ENCODE measurements at places on chromosomes 2 and 18. TPM values are rescaled to one million over a fixed set of nuclear protein-coding genes. Genes with fewer than 3 reads are reported as not detected.

The RUFY4 gene
- not detected for total RNA-seq

The INHBB gene
- not detected for total RNA-seq

The CBLN2 gene
- total RNA-seq = not detected

The MAPRE3 gene
- 6.9 TPM for total RNA-seq

The ERCC3 gene
- 24.3 TPM for total RNA-seq

The ABHD1 gene
- total RNA-seq = not detected

The RFTN2 gene
- total RNA-seq = not detected

The SRD5A2 gene
- total RNA-seq = not detected

The DNAH6 gene
- under 0.01 TPM for total RNA-seq

The SERPINB7 gene
- total RNA-seq = 8.7 TPM

The SP140 gene
- total RNA-seq = not detected

The LTBP1 gene
- total RNA-seq = 72.8 TPM

The PRADC1 gene
- total RNA-seq = 12.0 TPM

The DAW1 gene
- total RNA-seq = 1.4 TPM

The ELOA2 gene
- not detected for total RNA-seq

The RTKN gene
- 117 TPM for total RNA-seq

The CACNB4 gene
- total RNA-seq = 0.08 TPM

The NAGK gene
- 35.9 TPM for total RNA-seq

The TUBA4B gene
- not detected for total RNA-seq

The STON1 gene
- total RNA-seq = 1.2 TPM

The CYBRD1 gene
- 22.3 TPM for total RNA-seq

The FSHR gene
- not detected for total RNA-seq

The EML6 gene
- 0.04 TPM for total RNA-seq

The TNFRSF11A gene
- 0.16 TPM for total RNA-seq

The CABYR gene
- total RNA-seq = 6.4 TPM

The SP140L gene
- total RNA-seq = 3.8 TPM
